ENCODE measurements at places on chromosomes 3 and 15.
A peak's percentile ranks its signal among the peaks of the same experiment; 100 is the strongest.

DNA sequence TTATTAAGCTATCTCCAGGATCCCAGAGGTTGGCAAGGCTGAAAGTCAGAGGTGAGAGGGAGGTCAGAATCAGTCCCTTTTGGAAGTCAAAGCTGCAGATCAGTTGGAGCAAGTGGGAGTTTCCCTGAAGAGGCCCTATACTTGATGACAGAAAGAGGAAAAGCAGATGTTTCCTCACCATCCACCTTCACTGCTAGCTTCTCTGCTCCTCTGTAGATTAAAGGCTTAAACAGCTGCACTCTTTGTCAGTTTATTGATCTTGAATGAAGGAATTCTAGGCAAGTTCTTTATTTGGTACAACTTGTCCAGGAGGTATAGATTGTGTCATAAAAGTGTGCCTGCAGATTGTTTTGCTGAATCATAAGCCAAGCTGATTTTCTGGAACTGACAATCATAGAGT, 408.2 kb upstream of the TGFBR2 start:
- no peaks in the 10 kb centered on the region for H3K27me3 ChIP-seq
- H3K27ac ChIP-seq, result no peak overlapping the region
- DNase-seq, result no peak
- H3K4me1 ChIP-seq, result peaks cover 2% of the 10 kb centered on the region
- H3K4me3 ChIP-seq, result no peak overlapping the region

DNA sequence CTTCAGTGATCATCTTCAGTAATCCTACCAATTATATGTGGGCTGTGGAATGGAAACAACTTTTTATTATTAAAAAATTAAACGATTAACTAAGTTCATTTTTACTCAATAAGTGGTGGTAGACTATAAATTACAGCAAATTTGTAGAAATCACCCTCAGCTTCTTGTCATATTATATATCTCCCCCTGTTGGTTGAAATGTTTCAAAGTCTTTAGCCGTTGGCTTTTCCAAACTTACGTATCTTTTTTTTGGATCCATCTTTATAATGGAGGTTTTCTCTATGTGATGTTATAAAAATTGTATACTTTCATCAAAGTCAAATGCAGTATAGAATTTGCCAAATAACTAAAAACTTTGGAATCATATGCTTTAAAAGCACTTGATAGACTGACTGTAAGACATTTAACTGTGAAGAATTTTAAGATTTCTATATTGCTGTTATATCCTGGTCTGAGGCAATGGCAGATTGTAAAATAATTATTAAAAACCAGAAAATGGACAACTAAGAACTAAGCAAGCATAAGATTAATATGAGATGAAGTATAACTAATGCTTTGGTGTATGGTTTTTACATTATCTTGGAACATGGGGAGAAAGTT, 44.7 kb downstream of the ATP11B start:
- no peaks in the 10 kb centered on the region for H3K27me3 ChIP-seq
- H3K4me1 ChIP-seq, result no peaks in the 10 kb centered on the region
- no peak overlapping the region for H3K27ac ChIP-seq
- H3K36me3 ChIP-seq, result no peaks in the 10 kb centered on the region
- DNase-seq, result peak; percentile 62

DNA sequence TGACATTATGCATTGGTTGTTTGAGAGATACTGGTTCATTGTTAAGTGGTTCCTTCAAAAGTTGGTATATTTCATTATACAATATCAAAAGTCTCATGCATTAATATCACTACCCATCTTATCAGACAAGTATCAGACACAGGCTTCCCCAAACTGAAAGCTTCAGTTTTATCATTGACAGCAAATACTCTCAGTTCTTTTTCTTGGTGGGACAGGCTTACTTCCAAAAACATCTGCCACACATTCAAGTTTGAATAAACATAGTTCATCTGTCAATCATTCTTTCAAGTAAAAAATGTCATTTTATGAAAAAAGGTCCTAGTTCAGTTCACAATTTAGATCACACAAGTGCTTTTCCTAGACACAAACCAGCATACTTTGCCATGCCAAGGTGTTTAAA, 280.0 kb upstream of the TRIM42 start:
- no peak overlapping the region for H3K27ac ChIP-seq
- no peaks in the 10 kb centered on the region for H3K36me3 ChIP-seq
- H3K4me3 ChIP-seq, result no peak overlapping the region
- no peak for DNase-seq
- H3K4me1 ChIP-seq, result no peaks in the 10 kb centered on the region

DNA sequence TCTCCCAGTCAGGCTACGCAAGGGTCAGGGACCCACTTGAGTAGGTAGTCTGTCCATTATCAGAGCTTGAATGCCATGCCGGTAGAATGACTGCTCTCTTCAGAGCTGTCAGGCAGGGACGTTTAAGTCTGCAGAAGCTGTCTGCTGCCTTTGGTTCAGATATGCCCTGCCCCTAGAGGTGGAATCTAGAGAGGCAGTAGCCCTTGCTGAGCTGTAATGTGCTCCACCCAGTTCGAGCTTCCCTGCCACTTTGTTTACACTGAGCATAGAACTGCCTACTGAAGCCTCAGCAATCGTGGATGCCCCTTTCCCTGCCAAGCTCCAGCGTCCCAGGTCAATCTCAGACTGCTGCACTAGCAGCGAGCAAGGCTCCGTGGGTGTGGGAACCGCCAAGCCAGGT, 57.5 kb upstream of the SETMAR start:
- H3K4me1 ChIP-seq, result no peaks in the 10 kb centered on the region
- no peaks in the 10 kb centered on the region for H3K36me3 ChIP-seq
- no peak overlapping the region for H3K4me3 ChIP-seq
- no peak overlapping the region for H3K27ac ChIP-seq
- DNase-seq, result no peak
- no peaks in the 10 kb centered on the region for H3K27me3 ChIP-seq

DNA sequence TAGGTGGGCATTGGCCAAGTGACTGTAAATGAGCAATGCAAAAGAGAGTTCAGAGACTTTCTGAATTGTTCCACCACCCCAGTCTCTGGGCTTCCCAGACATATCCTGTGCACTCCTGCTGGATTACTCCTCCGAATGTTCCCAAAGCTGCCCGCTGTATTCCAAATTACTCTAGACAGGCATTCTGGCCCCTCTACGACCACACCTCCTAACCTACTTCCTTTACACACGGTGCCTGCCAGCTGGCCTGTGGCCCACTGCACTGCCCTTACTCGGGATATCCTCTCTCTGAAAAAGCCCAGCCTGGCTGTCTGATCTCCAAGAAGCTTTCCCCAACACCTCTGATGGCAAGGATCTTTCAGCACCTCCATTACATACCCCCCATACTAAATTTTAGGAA, 66.6 kb downstream of the DUT start:
- H3K4me1 ChIP-seq, result peaks cover 30% of the 10 kb centered on the region
- H3K27ac ChIP-seq, result no peak overlapping the region
- DNase-seq, result no peak

DNA sequence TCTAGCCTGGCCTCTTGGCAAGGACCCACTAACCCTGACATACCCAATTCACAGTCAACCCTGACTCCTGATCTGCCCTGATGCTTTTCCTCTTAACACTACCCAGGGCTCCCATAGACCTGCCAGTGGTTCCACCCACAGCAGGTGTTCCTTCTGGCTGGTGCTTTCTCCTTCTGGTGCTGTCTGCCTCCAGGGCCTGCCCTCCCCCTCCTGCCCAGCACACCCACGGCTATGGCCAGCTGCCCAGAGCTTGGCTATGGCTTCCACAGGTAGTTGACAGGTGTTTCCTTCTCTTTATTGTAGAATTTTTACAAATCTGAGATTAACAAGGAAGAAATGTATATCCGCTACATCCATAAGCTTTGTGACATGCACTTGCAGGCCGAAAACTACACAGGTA, 46.5 kb upstream of the MANF start:
- no peaks in the 10 kb centered on the region for H3K27me3 ChIP-seq
- no peak for DNase-seq
- H3K27ac ChIP-seq, result no peak overlapping the region
- H3K36me3 ChIP-seq, result no peaks in the 10 kb centered on the region
- peaks cover 12% of the 10 kb centered on the region for H3K4me1 ChIP-seq
- H3K4me3 ChIP-seq, result no peak overlapping the region

DNA sequence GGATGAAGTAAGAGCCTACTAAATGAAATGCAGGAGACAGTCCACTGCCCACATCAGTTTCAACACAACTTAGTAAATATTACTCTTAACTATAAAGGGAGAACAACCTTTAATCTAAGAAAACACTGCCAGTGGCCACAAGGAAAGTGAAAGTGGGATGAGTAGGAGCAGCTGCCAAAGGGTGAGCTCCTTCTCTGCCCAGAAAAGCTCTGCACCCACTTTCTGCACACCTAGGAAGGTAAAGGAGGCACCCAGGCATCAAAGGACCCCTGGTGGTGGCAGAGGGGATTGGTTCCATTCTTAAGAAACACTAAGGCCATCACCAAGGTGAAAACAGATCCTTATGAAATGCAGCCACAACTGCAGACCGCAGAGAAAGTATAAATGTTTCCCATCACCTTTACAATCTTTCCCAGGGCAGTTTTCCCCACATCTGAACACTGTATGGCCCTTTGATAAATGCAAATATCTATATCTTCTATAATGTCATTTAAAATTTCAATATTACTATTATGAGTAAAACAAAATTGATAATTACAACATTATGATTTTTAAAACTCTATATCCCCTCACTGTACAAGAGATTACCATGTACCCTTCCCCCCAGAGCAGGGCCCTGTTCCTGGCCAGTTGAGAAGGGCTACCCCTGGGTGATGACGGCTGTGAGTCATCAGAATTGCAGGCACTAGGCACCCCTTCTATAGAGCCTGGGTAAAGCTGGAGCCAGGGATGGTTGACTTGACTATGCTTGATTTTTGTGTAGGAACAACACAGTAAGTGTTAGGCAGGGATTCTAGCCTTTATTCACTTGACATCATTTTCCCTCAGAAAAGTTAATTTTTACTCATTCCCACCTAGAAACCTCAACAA, 92.0 kb downstream of the SNRK start:
- H3K4me1 ChIP-seq, result peaks cover 5% of the 10 kb centered on the region
- H3K27me3 ChIP-seq, result no peaks in the 10 kb centered on the region
- DNase-seq, result peak; percentile 31
- no peak overlapping the region for H3K4me3 ChIP-seq
- H3K27ac ChIP-seq, result no peak overlapping the region
- no peaks in the 10 kb centered on the region for H3K36me3 ChIP-seq

DNA sequence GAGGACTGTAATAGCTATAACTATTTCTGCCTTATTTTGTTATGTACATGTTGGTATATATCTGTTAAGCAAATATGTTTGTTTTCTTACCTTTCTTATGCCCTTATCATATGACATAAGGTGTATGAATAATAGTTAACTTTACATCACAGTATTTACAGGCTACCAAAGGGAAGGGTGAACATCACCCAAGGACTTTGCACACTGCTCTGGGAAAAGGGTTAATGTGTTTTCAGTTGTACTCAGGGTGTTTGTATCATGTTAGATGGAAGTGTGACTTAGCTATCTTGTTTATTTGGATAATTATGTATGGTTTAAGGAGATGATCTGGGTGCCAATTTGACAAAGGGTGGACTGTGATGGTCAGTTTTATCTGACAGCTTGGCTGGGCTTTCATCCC, 60.3 kb downstream of the LSM3 start:
- DNase-seq, result no peak
- H3K4me1 ChIP-seq, result no peaks in the 10 kb centered on the region

DNA sequence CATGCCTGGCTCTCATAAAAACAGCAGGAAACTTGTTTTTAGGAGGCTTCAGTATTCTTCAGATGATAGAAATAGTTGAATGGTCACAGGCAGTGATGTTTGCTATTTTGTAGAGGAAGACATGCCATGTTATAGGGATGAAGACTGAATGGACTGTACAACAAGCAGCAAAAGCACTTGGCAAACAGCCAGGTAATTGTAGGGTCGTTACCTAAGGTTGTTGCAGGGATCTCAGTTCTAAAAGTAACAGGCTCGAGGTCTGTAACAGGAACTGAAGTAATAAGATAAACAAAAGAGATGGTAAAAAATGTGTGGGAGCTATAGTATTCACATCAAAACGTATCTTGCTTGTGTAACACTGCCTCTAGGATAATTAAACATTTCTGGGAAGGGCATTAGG, 116.3 kb downstream of the TFG start:
- no peak overlapping the region for H3K4me3 ChIP-seq
- no peak overlapping the region for H3K27ac ChIP-seq
- no peaks in the 10 kb centered on the region for H3K4me1 ChIP-seq
- H3K36me3 ChIP-seq, result no peaks in the 10 kb centered on the region
- no peaks in the 10 kb centered on the region for H3K27me3 ChIP-seq

DNA sequence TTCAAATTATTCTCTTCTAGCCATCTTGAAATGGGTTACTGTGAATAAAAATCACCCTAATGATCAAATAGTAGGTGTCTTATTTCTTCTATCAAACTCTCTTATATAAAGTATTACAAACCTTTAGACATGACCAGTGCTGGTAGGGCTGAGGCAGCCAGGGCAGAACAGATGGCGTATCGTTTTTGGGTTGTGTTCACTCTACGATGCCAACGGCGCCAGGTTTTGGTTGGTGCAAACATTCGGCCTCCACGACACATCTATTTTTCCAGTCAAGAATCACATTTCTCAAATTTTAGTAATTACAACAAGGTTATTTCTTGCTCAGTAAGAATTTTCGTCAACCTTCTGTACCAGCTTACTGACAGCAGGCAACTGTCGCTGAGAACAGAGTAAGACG, 2.2 kb downstream of the RPL4 start:
- H3K36me3 ChIP-seq, result peaks cover 18% of the 10 kb centered on the region
- H3K4me3 ChIP-seq, result peak overlapping the region; percentile 98
- H3K4me1 ChIP-seq, result no peaks in the 10 kb centered on the region
- no peaks in the 10 kb centered on the region for H3K27me3 ChIP-seq
- no peak for DNase-seq

- no peaks in the 10 kb centered on the region for H3K27me3 ChIP-seq
- H3K27ac ChIP-seq, result no peak overlapping the region
- DNase-seq, result no peak
- H3K4me3 ChIP-seq, result no peak overlapping the region
These were observed 85.0 kb downstream of the TM4SF4 start for GRCh38 chr3:149559525-149559924.

DNA sequence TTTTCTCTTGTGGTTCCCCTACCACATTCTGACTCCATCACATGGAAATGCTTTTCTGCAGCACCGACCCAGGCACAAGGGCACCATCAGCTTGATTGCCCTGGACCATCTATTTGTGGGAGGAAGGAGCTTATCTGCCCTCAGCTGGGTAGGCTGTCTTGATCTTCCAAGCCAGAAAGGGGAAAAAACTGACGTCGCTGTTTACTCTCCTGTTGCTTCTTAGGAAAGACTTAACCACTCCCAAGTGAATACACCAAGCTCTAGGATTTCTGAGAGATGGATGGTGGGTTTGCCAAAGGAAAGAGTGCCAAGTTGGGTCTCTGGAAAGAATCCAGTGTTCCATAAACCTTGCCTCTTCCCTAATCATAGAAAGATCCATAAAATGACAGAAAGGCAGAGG, 4.0 kb downstream of the TNFAIP8L3 start:
- H3K4me1 ChIP-seq, result no peaks in the 10 kb centered on the region
- DNase-seq, result peak; percentile 44
- no peak overlapping the region for H3K27ac ChIP-seq
- H3K36me3 ChIP-seq, result no peaks in the 10 kb centered on the region

DNA sequence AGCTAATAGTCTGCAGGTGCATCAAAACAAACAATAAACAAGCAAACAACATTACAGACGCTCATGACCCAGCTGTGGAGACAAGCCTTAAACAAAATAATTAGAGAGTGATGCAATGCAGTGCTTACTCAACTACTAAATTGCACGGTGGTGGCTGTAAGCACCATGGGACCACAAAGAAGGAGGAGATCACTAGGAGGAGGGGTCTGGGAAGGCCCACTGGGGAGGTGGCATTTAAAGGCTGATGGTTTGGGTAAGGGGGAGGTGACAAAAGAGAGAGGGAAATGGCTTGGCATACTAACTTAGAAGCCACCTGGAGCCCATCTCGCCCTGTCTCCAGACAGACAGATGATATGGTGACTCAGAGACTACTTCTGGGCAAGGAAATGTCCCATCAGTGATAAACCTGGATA, 516.7 kb downstream of the FOXP1 start:
- H3K4me3 ChIP-seq, result no peak overlapping the region
- peak; percentile 80 for DNase-seq
- no peaks in the 10 kb centered on the region for H3K36me3 ChIP-seq
- H3K27ac ChIP-seq, result peak overlapping the region; percentile 97

Measured in fibroblast of lung (primary cell).